ENCODE measurements at places on chromosomes 2 and 18. TPM values are rescaled to one million over a fixed set of nuclear protein-coding genes. Genes with fewer than 3 reads are reported as not detected.
A peak's percentile ranks its signal among the peaks of the same experiment; 100 is the strongest.

DNA sequence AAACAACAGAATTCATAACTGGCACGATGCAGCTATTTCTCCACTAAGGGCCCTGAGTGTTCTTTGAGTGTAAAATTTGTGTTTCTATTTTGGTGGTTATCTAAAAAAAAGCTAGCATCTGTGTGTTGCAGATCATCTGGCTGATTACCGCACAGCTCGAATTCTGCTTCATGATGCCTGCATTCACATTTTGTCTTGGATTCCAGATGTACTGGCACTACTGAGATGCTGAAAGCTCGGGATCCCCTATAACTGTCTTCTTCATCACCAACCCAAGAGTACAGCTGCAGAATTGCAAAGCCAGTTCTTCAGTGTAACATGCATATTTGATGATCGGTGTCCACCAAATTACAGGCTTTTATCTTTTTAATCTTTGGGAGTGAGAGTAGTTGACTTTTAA lies 51.6 kb upstream of the ZNF532 start:
- H3K4me3 ChIP-seq: no peak overlapping the region
- no peak for DNase-seq
- H3K27me3 ChIP-seq: no peaks in the 10 kb centered on the region
- no peak overlapping the region for H3K27ac ChIP-seq

GRCh38 chr18:52691841-52692240 lies 351.8 kb downstream of the DCC start:
- H3K27ac ChIP-seq: no peak overlapping the region
- DNase-seq: no peak
- no peaks in the 10 kb centered on the region for H3K4me1 ChIP-seq
- no peaks in the 10 kb centered on the region for H3K36me3 ChIP-seq
- no peaks in the 10 kb centered on the region for H3K27me3 ChIP-seq

GRCh38 chr2:219010162-219010756 lies 17.0 kb upstream of the CRYBA2 start:
- peaks cover 9% of the 10 kb centered on the region for H3K27me3 ChIP-seq
- no peak overlapping the region for H3K4me3 ChIP-seq
- DNase-seq: no peak
- H3K27ac ChIP-seq: no peak overlapping the region

DNA sequence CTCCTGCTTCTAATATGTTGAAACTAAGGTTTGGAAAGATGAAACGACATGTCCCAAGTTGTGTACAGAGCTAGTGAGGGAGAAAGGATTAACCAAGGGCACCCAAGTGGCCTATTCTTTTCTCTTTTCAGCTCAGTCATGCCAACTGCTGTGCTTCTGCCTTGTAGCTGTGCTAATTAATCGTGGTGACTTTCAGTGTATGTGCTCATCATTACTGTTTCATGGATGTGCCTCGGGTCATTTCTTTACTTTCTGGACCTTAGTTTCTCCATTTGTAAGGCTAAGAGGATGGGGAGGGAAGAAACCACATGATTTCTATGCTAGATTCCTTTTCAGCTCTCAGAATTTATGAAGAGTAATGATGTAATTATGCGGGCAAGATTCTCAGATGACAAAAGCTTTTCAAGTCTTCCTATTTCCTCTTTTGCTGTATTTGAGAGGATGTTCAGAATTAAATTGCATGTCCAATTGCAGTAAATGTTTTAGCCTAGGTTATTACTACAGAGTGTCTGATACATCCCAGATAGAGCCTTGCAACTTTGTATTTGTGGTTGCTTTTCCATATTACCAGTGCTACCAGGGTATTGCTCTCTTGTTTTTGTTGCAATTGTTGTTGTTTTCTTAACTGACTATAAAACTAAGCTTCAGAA lies 621.2 kb downstream of the CNTNAP5 start:
- DNase-seq: no peak
- H3K4me3 ChIP-seq: no peak overlapping the region
- no peaks in the 10 kb centered on the region for H3K27me3 ChIP-seq
- H3K27ac ChIP-seq: no peak overlapping the region
- H3K4me1 ChIP-seq: no peaks in the 10 kb centered on the region

- peaks cover 71% of the 10 kb centered on the region for H3K36me3 ChIP-seq
- no peak for DNase-seq
- H3K4me1 ChIP-seq: peaks cover 61% of the 10 kb centered on the region
- H3K4me3 ChIP-seq: no peak overlapping the region
Observed at GRCh38 chr18:3265564-3266033, 3.7 kb downstream of the MYL12B start.

- no peaks in the 10 kb centered on the region for H3K27me3 ChIP-seq
- no peak for DNase-seq
- no peak overlapping the region for H3K4me3 ChIP-seq
- H3K36me3 ChIP-seq: no peaks in the 10 kb centered on the region
- H3K4me1 ChIP-seq: no peaks in the 10 kb centered on the region
Observed at GRCh38 chr18:73945130-73945792, 202.4 kb downstream of the FBXO15 start.

DNA sequence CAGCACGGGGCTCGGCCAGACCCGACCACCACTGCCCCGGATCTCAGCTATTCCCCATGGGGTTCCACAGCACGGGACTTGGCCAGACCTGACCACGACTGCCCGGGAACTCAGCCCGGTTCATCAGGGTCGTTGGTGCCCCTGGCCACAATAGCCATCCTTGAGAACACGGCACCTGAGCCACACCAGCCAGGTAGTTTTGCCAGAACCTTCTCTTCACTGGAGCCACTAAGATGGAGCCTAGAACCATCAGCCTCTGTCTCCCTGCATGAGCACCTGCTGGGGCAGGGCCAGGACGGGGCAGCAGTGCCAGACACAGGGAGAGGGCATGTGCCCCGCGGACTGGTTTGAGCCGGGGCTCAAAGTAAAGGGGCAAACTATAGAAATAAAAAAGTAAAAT lies 11.4 kb upstream of the KCNG2 start:
- DNase-seq: no peak
- no peak overlapping the region for H3K4me3 ChIP-seq
- H3K27me3 ChIP-seq: peaks cover 36% of the 10 kb centered on the region
- H3K36me3 ChIP-seq: no peaks in the 10 kb centered on the region

GRCh38 chr18:54769526-54770464 lies 58.5 kb upstream of the RAB27B start:
- no peaks in the 10 kb centered on the region for H3K36me3 ChIP-seq
- no peak overlapping the region for H3K4me3 ChIP-seq
- peaks cover 17% of the 10 kb centered on the region for H3K4me1 ChIP-seq
- no peak for DNase-seq
- H3K27me3 ChIP-seq: no peaks in the 10 kb centered on the region
- H3K27ac ChIP-seq: no peak overlapping the region

DNA sequence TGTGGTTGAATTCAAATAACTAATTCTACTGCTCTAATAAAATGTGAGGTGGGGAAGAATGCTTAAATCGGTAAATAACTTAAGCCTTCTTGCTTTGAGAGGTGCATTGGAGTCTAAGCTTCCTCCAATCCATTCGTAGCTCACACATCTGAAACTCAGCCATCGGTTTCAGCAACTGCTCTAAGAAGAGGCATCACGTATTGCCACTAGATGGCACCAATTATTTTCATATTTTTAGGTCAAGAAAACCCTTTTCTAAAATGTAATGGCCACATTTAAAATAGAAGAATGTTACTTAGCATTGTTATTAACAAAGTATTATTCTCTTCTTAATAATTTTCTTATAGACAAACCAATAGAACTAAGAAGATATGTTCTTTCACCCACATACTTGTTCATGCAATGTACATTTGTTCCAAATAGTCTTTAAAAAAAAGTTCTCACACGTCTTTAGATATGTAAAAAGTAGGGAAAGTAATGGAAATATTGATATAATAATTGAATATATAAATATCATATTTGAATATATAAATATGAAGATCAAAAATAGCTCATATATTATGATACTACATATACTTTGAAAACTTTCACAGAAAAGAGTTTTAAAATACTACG lies 229.8 kb downstream of the CCDC178 start:
- no peaks in the 10 kb centered on the region for H3K4me1 ChIP-seq
- DNase-seq: no peak
- H3K36me3 ChIP-seq: no peaks in the 10 kb centered on the region

DNA sequence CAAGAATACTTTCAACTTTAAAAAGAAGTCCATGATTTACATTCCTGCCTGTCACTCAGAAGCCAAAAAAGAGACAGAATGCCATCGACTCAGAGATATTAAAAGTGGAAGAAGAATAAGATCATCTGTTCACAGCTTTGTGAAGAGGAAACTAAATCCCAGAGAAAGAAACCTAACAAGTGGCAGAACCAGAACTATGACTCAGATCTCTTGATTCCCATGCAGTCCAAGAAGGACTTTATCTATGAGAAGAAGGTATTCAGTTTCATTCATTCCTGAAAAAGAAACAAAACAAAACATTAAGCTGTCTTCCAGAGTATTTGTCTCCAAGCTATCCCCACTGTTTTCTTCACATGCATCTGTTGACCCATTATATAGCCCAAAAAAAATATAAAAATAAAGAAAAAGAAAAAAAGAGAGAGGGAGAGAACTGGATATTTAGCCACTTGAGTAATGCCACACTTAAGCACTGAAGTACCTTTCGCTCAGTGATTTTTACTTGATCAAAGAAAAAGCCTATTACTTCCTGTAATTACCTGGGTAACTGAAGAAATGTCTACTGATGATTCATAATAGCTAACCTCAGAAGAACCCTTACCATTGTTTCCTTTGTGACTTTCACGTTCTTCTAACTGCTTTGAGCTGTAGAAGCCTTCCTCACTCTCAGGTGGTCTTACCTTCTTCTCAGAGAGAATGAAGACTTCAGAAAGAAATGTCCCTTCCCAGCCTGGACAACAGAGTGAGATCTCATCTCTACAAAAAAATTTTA lies 17.7 kb upstream of the AKAIN1 start:
- no peak overlapping the region for H3K4me3 ChIP-seq
- H3K36me3 ChIP-seq: no peaks in the 10 kb centered on the region
- H3K27me3 ChIP-seq: no peaks in the 10 kb centered on the region
- H3K4me1 ChIP-seq: no peaks in the 10 kb centered on the region
- no peak for DNase-seq

- H3K27me3 ChIP-seq: no peaks in the 10 kb centered on the region
- H3K4me3 ChIP-seq: no peak overlapping the region
- no peaks in the 10 kb centered on the region for H3K4me1 ChIP-seq
- H3K36me3 ChIP-seq: no peaks in the 10 kb centered on the region
Observed at GRCh38 chr18:63089041-63089440, 230.5 kb downstream of the BCL2 start.

DNA sequence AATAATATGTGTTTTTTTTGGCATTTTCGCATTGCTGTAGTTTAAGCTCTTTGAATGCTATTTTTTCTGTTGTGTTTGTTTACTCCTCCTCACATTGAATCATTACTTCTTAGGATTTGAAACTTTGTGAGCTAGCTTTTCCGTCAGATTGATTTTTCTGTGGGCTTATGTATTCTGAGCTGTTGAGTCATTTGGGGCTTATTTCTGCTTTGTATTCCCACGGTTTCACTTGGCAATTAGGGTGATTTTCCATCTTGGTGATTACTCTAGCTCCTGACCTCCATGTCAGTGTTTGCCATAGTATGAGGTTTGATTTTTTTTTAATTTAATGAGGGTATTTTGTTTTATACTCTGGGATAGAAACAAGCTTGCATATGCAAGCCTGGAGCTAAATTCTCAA lies 200.0 kb downstream of the CCDC102B start:
- no peaks in the 10 kb centered on the region for H3K4me1 ChIP-seq
- H3K4me3 ChIP-seq: no peak overlapping the region
- H3K27ac ChIP-seq: no peak overlapping the region
- no peak for DNase-seq
- H3K27me3 ChIP-seq: no peaks in the 10 kb centered on the region
- H3K36me3 ChIP-seq: no peaks in the 10 kb centered on the region

DNA sequence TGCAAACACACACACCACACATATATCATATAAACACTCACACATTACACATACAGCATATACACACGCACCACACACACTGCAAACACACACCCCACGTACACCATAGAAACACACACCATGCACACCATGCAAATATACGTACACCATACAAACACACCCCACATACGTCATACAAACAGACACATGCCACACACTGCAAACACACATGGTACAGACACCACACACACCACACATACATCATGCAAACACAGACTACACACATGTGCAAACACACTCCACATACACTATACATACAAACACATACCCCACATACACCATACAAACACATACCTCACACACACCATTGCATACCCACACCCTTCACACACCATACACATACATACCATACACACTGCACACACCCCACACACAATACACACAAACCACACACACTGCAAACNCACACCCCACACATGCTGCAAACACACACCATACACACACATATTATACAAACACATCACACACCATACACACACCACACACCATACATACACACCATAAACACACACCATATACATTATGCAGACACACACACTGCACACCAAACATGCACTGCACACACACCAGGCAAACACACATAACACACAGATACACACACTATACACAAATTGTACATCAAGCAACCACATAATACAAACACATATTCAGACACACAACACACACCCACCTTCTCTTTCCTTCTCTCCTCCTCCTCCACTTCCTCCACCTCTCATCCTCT lies 120.4 kb downstream of the SEPTIN10 start:
- peaks cover 21% of the 10 kb centered on the region for H3K4me1 ChIP-seq
- peaks cover 10% of the 10 kb centered on the region for H3K36me3 ChIP-seq
- H3K27ac ChIP-seq: no peak overlapping the region
- no peaks in the 10 kb centered on the region for H3K27me3 ChIP-seq

DNA sequence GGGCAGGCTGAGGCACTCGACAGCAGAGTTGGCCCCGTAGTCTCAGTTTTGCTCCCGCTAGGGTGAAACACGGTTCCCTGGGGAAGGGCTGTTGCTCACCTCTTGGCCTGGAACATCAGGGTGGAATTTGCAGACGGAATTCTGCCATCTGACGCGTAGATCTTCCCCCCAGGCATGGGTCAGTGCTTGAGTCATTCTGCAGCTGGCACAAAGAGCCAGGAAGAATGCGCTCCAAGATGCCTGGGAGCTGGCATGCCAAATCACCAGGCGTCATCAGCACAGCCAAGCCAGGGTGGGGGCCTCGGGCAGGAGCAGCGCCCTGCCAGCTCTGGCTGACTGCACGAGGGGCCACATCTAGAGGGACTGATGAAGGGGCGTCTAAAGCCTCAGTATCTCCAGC lies 42.7 kb downstream of the ODC1 start:
- peak; percentile 94 for DNase-seq
- 0 out of 2 replicates have a peak, but pooled peaks cover 3% of the 10 kb centered on the region for H3K36me3 ChIP-seq
- no peaks in the 10 kb centered on the region for H3K27me3 ChIP-seq
- H3K4me3 ChIP-seq: no peak overlapping the region
- peak overlapping the region; percentile 66 for H3K27ac ChIP-seq

DNA sequence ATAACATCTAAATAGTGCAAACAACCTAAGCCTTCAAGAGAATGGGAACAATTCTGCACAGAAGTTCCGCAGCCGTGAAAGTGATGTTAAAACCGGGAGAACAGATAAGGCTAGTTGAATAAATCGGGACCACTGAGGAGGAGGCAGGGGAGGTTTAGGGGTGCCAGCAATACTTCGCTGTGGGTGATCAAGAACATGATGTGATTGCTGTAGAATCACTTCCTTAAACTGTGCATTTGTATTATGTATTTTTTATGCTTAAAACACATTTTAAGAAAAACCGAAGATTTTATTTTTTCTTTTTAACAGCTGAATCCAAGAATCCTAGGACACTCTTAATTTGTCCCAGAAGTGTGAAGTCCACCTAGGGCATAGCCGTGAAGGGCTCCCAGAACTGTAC lies 33.6 kb downstream of the TTC32 start:
- H3K36me3 ChIP-seq: no peaks in the 10 kb centered on the region
- no peak for DNase-seq
- H3K4me1 ChIP-seq: peaks cover 4% of the 10 kb centered on the region

The ARL6IP6 gene
- total RNA-seq: 51.8 TPM

The ANKRD36C gene
- 12.0 TPM for total RNA-seq

The PTH2R gene
- total RNA-seq: not detected

The IL18RAP gene
- not detected for total RNA-seq

The UGT1A3 gene
- not detected for total RNA-seq

The PKDCC gene
- 60.1 TPM for total RNA-seq

The DSEL gene
- total RNA-seq: 5.7 TPM

Data from SJSA1 (cell line).